NCI-H526 treated with DMSO at 0.1 percent for 48 hours (cell line): ENCODE measurements at places on chromosomes 6 and 20.
A peak's percentile ranks its signal among the peaks of the same experiment; 100 is the strongest.

DNA sequence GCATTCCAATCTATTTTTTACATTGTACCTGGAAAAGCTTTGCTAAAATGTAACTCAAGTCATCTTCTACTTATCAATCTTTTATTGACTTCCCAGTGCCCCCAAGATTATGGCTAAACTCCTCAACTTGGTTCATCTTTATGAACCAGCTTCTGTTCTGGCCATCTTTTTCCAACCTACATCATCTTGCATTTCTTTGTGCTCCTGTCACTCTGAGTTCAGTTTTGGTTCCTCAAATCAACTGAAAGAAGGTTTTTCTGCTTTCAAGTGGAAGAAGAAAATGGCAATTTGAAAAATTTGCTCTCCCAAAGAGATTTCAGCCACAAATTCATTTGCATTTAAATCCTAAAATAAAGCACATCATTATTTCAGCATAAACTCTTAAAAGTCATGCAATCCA, 41.8 kb downstream of the GPX5 start:
- DNase-seq = no peak

DNA sequence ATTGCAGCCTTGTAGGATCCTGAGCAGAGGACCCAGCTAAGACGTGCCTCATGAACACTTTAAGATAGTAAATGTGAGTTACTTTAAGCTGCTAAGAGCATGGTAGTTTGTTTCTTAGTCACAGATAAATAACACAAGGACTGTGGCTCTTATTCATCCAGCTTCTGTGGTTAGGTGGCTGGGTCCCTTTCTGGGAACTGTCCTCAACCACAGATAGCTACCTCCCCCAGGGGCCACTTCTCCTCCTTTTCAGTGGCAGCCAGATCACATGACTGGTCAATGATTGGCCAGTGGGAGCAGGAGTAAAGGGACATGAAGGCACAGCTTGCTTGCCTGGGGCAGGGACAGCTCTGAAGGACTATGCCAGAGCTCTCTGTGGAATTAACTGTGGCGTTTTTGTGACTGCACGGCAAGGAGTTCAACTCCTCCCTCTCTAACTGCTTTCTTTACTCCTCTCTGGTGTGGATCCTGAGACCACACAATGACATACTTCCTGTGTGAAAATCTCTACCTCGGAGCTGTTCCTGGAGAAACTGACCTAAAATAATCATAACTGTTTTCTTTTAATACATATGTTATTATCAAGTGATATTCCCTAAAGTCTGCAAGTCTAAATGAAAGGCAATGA, 76.5 kb downstream of the NRN1 start:
- no peak for DNase-seq

- DNase-seq = no peak
Measured at GRCh38 chr6:152983637-152984512, 1.0 kb upstream of the FBXO5 start.

DNA sequence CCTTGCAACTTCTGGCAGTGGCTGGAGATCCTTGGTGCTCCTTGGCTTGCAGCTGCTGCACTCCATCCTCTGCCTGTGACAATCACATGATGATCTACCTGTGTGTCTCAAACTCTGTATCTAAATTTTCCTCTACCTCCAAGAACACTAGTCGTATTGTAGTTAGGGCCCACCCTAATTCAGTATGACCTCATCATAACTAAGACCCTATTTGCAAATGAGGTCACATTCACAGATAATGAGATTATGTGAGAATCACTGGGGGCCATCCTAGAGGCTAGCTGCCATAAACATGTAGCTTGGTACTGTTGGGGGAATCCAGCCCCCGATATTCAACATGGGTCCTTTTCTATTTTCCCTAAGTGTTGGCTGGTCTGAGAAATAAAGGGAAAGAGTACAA, 183.0 kb upstream of the SMLR1 start:
- DNase-seq = no peak

GRCh38 chr6:117477988-117478852, 4.3 kb upstream of the DCBLD1 start:
- no peak for DNase-seq

GRCh38 chr20:19114410-19114809, 98.0 kb upstream of the SLC24A3 start:
- DNase-seq = no peak

DNA sequence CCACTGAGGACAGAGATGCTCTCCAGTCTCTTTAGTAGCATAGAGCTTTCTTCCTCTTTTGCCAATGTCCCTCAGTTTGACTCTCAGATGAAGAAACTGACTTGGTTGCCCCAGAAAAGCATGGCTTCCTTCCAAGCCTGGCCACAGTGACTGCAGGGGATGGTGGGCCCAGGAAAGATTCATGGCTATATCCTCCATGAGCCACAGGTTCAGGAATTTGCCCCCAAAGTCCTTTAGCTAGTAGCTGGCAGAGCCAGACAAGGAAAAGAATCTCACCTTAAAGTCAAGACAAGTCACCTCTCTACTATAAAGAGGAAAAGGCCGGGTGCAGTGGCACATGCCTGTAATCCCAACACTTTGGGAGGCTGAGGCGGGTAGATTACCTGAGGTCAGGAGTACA, 43.4 kb downstream of the TRAM2 start:
- DNase-seq = no peak

DNA sequence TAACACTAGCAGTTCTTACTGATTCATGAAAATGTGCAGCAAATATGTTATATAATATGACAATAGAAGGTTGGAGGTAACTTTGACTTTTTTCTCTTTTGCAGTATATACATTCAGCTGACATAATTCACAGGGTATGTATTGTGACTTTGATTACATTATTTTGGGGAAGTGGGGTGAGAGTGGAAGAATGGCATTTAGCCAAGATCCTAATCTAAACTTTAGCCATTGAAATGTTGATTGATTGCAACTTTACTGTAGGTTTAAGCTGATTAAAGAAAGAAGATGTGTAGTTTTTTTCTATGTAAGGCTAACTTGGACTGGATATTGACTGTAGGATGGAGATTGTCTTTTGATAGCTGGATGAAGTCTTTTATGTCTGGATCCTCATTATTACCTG, 46.0 kb downstream of the MAPK14 start:
- no peak for DNase-seq

DNA sequence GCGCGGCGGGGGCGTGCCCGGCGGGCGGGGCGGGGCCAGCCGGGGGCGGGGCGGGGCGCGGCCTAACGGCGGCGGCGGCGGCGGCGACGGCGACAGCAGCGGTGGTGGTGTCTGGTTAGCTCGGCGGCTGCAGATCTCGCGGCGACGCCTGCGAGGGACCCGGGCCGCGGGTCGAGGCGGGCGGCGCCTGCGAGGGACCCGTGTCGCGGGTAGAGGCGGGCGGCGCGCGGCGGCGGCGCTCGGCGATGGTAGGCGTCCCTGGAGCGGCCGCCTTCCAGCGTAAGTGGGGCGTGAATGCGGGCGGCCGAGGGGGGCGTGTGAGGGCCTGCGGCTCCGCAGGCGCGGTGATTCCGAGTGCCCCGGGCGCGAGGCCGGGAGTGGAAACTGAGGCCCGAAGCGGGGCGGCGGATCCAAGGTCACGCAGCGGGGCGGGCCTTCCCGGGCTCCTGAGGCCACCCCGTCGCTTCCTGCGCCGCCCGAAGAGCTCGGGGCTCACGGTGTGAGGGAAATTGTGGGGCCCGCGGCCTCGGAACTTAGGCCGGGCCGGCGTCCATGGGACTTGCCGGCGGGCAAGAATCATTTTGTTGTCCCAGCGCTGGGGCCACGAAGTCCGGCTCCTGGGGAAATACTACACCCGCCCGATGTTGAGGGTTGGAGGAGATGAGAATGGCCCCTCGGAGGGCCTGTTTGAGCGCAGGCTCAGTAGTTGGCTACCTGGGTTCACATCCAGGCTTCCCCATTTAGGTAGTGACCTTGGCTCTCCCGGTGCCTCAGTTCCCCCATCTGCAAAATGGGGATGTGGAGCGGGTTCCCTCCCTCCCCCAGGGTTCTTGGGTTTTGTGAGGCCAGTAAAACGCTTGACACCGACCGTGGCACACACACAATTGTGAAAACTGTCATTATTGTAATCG, at the start of gene CBFA2T2:
Gene CBFA2T2, plus strand, starts transcription at position 74 of the 911 bp plus-strand sequence. Its CDS starts 172 bp downstream, at position 246.
- peak; percentile 41 for DNase-seq

GRCh38 chr6:105326216-105326615, 76.7 kb downstream of the PREP start:
- peak; percentile 52 for DNase-seq
